ENCODE measurements at places on chromosomes 3 and 15. TPM values are rescaled to one million over a fixed set of nuclear protein-coding genes. Genes with fewer than 3 reads are reported as not detected.
A peak's percentile ranks its signal among the peaks of the same experiment; 100 is the strongest.

TTLL13 gene
- 0.87 TPM for total RNA-seq

GRCh38 chr15:63354821-63355650, 26.6 kb downstream of the CA12 start:
- no peak overlapping the region for H3K4me3 ChIP-seq
- DNase-seq, result no peak
- peaks cover 10% of the 10 kb centered on the region for H3K27me3 ChIP-seq
- no peak overlapping the region for H3K27ac ChIP-seq
- H3K4me1 ChIP-seq, result no peaks in the 10 kb centered on the region
- no peaks in the 10 kb centered on the region for H3K36me3 ChIP-seq

GRCh38 chr3:119571688-119572087, 7.6 kb upstream of the ADPRH start:
- no peak for DNase-seq
- peaks cover 17% of the 10 kb centered on the region for H3K27me3 ChIP-seq
- no peak overlapping the region for H3K4me3 ChIP-seq
- peaks cover 5% of the 10 kb centered on the region for H3K36me3 ChIP-seq
- no peak overlapping the region for H3K27ac ChIP-seq
- H3K4me1 ChIP-seq, result peaks cover 8% of the 10 kb centered on the region

DNA sequence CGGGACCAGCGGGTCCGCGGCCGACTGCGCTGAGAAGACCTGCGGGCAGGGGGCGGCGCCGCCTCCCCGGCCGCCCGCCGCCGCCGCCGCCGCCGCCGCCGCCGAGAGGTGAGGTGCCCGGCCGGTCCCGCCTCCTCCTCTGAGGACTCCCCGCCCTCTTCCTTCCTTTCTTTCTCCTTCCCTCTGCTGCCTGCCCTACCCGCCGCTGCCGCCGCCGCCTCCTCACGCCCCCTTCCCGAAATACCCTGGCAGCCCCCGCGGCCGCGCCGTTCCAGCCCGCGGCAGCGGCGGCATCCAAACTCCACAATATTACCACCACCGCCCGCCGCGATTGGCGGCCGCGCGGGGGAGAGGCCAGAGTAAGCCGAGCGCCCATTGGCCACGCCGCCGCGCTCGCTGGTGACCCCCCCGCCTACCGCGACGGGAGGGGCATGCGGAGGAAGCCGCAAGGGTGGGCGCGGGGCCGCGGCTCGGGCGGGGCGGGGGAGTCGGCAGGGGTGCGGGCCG, 61.8 kb upstream of the ANKRD28 start:
- peak overlapping the region; percentile 98 for H3K27ac ChIP-seq
- DNase-seq, result peak; percentile 76
- H3K27me3 ChIP-seq, result no peaks in the 10 kb centered on the region
- peaks cover 11% of the 10 kb centered on the region for H3K36me3 ChIP-seq
- H3K4me3 ChIP-seq, result peak overlapping the region; percentile 99
- peaks cover 36% of the 10 kb centered on the region for H3K4me1 ChIP-seq

GALNT15 gene
- total RNA-seq, result not detected

- H3K27me3 ChIP-seq, result no peaks in the 10 kb centered on the region
- no peak overlapping the region for H3K4me3 ChIP-seq
- no peak overlapping the region for H3K27ac ChIP-seq
- no peak for DNase-seq
- H3K36me3 ChIP-seq, result no peaks in the 10 kb centered on the region
Measured at GRCh38 chr3:188097791-188098190, 56.2 kb upstream of the LPP start.
